Stimulated activated CD8-positive, alpha-beta memory T cell treated with anti-CD3 and anti-CD28 coated beads, Interleukin-4, amount 100 ng/mL, for 4 hours (primary cell): ENCODE measurements at places on chromosomes 6 and 20.

- DNase-seq, result no peak
Observed at GRCh38 chr6:113875470-113875869, 18.3 kb downstream of the MARCKS start.

- peak; percentile 22 for DNase-seq
Observed at GRCh38 chr20:1301031-1301529, 27.9 kb downstream of the SDCBP2 start.

DNA sequence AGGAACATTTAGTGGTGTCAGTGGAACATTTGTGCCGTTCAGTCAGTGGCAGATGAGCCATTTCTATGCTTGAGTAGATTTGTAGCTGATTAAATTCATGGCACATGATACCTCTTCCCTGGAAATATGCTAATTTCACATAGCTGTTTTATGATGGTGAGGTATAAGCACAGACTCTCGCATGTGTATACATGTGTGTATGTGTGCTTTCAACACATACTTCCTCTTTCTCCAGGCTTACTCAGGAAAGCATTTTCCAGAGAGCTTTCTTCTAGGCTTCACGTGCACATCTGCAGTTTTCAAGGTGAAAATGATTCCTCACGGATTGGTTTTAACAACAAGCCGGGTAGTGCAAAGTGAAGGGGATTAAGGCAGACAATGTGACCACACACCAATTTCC lies 396.5 kb downstream of the HDGFL1 start:
- no peak for DNase-seq

DNA sequence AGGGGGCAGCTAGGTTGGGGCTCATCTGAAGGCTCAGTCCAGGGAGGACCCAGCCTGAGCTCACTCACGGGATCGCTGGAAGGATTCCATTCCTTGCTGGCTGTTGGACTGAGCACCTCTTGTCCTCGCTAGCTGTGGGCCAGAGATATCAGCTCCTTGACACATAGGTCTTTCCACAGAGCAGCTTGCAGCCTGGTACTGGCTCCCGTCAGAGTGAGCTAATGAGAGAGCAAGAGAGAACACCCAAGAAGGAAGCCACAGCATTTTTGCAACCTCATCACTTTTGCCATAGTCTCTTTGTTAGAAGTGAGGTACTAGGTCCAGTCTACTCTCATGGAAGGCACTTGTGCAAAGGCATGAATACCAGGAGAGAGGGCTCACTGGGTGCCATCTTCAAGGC lies 179.9 kb downstream of the CDC5L start:
- no peak for DNase-seq

GRCh38 chr20:57872816-57873409 lies 163.1 kb upstream of the PMEPA1 start:
- no peak for DNase-seq

GRCh38 chr6:94041945-94042709 lies 622.8 kb upstream of the EPHA7 start:
- DNase-seq, result no peak

GRCh38 chr6:154847318-154847717 lies 114.1 kb downstream of the SCAF8 start:
- DNase-seq, result no peak

DNA sequence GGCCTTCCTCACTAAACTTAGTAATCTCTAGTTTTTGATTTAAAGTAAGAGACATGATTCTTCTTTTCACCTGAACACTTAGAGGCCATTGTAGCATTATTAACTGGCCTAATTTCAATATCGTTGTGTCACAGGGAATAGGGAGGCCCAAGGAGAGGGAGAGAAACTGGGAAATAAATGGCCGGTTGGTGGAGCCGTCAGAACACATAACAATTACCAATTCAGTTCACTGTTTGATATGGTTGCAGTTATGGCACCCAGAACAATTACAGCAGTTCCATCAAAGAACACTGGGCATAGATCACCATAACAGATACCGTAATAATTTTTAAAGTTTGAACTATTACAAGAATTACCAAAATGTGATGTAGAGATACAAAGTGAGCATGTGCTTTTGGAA lies 9.1 kb upstream of the GLYATL3 start:
- DNase-seq, result no peak

DNA sequence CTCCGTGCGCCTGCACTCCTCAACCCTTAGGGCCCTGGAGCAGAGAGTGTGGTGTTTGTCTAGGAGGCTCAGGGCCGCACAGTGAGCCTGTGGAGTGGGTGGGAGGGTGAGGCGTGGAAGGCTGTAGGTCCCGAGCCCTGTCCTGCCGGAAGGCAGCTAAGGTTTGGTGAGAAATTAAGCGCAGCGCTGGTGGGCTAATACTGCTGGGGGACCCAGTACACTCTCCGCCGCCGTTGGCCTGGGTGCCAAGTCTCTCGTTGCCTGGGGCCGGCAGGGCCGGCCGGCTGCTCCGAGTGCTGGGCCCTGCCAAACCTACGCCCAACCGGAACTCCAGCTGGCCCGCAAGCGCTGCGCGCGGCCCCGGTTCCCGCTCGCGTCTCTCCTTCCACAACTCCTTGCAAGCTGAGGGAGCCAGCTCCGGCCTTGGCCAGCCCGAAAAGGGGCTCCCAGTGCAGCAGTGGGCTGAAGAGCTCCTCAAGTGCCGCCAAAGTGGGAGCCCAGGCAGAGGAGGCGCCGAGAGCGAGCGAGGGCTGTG lies 40.4 kb upstream of the MCUR1 start:
- no peak for DNase-seq

GRCh38 chr6:132973514-132973993 lies 159.2 kb downstream of the RPS12 start:
- DNase-seq, result no peak

GRCh38 chr20:23643659-23644058 lies 5.9 kb upstream of the CST3 start:
- no peak for DNase-seq

DNA sequence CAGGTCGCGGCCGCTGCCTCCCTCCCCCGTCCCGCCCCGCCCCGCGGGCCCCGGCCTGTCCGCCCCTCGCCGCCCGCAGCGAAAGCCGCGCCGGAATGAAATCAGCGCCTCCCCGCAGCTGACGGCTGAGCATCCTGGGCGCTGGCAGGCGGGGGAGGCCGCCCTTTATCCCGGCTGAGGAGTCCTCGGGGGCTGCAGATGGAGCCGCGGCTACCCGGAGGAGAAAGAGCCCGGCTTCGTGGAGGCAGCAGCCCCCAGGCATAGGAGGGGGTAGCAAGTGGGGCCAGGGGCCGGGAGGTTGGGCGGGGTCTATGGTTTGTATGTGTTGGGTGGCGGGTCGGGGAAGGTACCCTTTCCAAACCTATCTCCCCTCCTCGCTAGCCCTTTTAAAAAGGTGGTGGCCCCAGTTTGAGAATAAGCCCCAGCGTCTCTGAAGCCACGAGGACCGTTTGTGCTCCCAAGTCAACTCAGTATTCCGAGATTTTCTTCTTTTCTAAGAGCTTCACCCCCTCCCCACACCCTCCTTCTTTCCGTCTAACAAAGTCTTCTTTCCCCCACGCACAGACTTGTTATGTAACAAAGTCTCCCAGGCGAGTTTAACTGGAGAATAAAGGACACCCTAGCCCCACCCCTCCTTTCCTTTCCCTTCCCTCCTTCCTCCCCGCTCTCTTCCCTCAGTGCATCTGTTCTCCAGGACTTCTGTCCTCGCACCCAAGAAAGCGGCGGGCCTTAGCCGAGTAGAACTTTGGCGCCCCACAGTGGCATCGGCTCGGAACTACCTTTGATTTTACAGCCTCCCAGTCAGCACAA lies 11.0 kb downstream of the POU3F2 start:
- DNase-seq, result peak; percentile 41

DNA sequence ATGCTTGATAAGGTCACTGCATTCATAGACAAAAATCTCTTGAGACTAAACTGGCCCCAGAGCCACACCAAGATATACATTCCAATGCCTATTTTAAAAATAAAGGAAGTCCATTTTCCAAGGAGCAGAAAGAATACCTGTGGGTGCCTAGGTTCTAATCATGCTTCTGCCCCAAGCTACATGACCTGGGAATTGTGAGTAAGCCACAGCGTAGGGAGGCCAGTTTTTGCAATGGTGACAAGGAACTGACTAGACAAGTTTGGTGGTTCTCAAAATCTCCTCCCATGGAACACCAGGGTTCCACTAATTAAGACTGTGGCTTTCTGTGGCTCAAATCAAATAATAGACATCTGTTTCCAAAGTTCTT lies 83.3 kb downstream of the GMDS start:
- no peak for DNase-seq

DNA sequence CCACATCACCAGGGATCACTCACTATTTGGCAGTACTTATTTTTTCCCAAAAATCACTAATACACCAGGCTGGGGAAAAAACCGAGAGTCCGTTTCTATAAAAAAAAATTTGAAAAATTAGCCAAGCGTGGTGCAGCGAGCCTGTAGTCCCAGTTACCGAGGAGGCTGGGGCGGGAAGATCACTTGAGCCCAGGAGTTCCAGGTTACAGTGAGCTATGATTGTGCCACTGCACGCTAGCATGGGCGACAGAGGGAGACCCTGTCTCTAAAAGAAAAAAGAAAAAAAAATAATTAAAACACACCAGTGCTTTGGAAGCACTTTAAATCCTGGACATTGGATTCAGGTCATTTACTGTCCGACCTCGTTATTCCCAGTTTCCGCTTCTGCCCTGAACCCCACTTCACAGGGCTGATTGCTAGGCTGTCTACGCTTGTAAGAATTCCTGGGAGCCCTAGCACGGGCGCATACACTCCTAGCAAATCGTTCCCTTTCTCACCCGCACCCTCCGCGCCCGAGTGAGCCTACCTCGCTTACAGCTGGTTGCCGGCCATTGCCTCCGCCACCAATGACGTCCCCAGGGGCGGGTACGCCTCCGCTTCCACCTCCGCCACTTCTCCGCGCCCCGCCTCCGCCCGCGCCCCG lies at the start of gene TPMT:
Gene TPMT (minus strand): TSS at position 571 of the 643 bp plus-strand sequence. CDS start 5,950 bp downstream, outside the sequence.
- DNase-seq, result no peak

GRCh38 chr6:81683912-81684311 lies 68.6 kb downstream of the TENT5A start:
- DNase-seq, result no peak

DNA sequence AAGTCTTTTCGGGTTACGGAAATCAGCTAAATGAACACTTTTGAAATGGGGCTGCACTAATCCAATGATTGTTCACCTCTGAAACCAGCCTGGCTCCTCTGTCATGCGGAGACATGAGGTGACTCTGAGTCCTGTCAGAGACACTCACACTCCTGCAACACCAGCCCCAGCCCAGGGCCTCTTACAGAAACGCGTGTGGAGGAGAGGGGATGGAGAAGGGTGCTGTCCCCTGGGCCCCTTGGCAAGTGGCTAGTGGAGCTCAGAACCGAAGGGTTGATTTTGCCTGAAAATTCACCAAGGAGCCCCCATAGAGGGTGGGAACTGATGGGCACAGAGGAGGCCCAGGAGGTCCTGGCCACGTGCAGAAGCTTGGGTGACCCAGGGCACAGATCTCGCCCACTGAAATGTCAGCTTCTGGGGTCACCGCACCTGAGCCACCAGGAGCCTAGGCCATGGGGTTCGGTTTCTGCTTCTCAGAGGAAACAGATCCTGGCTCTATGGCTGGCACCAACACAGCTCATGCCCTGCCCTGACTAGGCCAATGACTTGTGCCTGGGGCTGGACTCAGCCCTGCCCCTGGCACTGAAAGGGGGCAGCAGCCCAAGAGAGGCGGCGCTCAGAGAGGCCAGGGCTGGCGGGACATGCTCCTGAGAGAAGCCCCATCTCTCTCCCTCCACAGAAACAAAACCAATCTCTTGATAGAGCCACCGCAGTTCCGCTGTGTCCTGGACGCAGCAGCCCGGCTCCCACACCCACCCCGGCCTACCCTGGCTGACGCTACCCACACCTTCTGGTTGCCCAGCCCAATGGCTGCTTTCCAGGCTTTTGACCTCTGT lies 144.7 kb downstream of the ERMARD start:
- no peak for DNase-seq

DNA sequence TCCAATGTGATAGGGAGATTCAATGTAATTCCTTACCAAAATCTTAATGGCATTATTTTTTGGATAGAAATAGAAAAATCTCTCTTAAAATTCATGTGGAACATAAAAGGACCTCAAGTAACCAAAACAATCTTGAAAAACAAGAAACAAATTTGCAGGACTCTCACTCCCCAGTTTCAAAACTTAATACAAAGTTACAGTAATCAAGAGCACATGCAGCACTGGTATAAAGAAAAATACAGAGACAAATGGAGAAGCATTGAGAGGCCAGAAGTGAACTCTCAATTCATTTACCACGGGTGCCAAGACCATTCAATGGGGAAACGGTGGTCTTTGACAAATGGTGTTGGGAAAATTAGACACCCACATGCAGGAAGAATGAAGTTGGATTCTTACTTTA lies 7.8 kb upstream of the TSBP1 start:
- no peak for DNase-seq

- DNase-seq, result no peak
Observed at GRCh38 chr6:111361648-111362047, 121.4 kb downstream of the REV3L start.

DNA sequence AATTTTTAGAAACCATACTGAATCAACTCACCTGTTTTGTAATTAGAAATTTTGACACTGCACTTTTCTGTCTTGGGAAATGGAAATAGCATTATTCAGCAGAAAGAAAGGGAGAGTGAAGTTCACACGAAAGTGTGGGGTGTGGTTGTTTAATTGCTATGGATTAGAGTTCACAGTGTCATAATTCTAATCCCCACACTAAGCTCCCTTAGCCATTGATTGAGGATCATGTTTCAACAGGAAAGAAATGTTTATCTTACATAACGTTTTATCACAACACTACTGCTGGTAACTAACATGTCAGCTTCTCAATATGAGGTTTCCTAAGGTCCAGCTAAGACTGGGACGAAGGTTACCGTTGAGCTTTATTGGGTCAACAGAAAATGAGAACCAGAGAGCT lies 31.4 kb upstream of the GSTA5 start:
- DNase-seq, result no peak

- DNase-seq, result no peak
Observed at GRCh38 chr6:96742702-96743101, 94.6 kb downstream of the GPR63 start.

GRCh38 chr6:74050921-74051320 lies 354.9 kb downstream of the CD109 start:
- no peak for DNase-seq

DNA sequence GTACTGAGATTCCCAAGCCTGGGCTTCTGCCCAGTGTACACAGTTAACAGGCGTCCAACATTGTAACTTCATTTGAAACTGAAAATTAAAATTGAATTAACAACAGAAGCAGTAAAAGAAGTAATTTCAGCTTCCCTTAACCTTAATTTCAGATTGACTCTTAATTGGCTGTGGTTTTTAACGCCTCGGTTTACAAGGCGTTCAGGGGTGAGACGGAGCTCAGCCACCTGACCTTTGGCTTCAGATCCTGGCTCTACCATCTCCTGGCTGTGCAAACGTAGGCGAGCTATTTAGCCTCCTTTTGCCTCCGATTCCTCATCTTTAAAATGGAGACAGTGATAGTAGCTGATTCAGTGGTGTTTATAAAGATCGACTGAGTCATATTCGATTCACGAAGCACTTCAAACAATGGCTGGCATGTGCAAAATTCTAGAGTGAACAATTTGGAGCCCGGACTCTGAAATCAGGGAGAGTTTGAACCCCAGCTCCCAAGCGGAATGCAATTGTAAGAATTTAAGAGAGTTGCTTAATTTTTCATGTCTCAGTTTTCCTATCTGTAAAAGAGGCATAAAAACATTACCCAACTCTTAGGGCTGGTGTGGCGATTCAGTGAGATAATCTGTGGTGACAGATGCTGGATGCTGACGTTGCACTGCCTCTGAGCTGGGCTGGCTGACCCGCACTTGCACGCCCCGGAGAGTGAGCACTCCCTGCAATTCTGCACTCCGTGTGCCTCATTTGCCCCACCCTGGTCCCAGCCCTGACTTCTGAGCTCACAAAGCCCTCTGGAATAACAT lies 23.5 kb upstream of the OCSTAMP start:
- DNase-seq, result no peak

- no peak for DNase-seq
Observed at GRCh38 chr6:151693366-151693765, 114.1 kb upstream of the ESR1 start.

- no peak for DNase-seq
Observed at GRCh38 chr20:14481863-14482262, 144.5 kb upstream of the FLRT3 start.
